ENCODE measurements at places on chromosomes 5 and 9.

- DNase-seq, result no peak
Observed at GRCh38 chr5:163504079-163504931, 1.1 kb upstream of the MAT2B start.

DNA sequence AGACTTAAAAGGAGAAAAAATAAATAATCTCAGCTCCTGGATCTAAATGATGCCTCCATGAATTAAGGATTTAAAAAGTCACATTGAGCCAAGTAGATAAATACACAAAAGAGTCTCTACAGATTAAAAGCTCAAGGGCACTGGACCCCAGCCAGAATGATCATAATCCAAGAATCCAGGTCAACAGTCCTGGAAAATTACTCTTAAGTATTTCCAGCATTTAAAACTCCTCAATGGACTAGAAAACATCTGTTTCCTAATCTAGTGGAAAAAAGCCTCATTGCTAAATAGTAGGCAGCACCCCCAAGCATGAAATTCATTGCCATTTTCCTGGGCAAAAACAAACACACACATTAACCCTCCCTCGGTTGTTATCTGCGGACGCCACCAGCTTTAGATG, 96.8 kb downstream of the FRMD3 start:
- DNase-seq, result no peak

GRCh38 chr5:171207256-171207847, 101.7 kb upstream of the TLX3 start:
- no peak for DNase-seq

DNA sequence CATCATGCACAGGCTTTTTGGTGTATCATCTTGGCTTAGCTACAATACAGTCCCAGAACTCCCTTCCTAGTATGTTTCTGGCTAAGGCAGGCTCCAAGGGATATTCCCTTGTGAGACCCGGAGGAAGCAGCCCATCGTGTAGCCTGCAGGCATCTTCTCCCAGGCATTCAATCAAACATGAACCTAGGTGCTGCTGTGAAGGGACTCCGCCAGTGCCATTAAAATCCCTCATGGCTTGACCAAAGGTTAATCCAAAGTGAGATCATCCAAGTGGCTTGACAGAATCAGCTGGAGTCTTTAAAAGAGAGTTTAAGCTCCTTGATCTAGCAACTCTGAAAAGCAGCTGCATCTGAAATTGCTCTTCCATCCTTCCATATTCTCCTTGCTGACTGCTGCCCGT, 333.9 kb downstream of the DIRAS2 start:
- no peak for DNase-seq

DNA sequence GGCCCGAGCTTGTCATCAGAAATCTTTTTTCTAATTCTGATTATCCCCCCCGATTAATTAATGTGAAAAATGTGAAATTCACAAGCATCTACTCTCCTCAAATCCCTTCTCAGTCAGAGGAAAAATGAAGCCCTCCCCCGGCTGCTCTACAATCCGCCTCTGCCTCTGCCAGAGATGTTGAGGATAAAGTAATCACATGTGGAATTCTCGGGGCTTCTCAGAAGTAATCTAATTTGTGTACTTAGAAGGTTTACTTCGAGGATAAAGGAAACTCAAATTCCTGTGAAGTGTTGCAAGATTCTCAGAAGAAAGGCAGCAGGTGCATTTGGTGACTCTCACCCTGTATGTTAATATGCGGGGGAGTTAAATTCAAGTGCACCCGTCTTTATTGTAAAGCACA, 726.1 kb upstream of the ADAMTS16 start:
- no peak for DNase-seq

- DNase-seq, result no peak
Observed at GRCh38 chr5:79229357-79230174, 6.4 kb upstream of the JMY start.

GRCh38 chr5:135015942-135016341, 18.1 kb downstream of the PITX1 start:
- no peak for DNase-seq

DNA sequence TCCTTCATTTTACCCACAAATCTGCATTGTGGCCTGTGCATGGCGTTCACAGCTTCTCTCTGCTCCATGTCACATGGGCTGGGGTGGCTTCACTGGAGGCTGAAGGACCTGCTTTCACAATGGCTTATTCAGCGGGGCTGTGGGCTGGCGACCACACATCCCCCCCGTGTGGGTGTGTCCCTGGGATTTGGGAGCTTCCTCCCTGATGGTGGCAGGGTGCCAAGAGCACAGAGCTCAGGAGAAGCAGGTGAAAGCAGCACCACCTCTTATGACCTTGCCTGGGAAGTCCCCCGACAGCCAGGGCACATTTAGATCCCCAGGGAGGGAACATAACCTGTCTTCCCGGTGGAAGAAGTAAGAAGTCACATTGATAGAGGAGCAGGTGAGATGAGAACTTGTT, 5.0 kb upstream of the MED10 start:
- DNase-seq, result no peak

DNA sequence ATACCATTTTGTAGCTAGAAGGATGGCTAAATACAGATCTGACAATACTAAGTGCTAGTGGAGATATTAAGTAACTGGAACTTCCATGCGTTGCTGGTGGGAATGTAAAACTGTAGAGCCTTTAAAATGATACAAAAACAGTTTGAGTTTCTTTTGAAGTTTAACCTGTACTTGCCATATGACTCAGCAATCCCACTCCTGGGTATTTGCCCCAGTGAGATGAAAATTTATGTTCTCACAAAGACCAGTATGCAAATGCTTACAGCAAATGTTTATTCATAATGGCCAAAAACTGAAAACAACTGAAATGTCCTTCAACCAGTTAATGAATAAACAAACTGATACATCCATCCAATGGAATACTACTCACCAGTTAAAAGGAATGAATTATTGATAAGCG, 137.3 kb downstream of the SLC12A2 start:
- no peak for DNase-seq

- no peak for DNase-seq
Observed at GRCh38 chr9:117092582-117092981, 322.3 kb downstream of the ASTN2 start.

DNA sequence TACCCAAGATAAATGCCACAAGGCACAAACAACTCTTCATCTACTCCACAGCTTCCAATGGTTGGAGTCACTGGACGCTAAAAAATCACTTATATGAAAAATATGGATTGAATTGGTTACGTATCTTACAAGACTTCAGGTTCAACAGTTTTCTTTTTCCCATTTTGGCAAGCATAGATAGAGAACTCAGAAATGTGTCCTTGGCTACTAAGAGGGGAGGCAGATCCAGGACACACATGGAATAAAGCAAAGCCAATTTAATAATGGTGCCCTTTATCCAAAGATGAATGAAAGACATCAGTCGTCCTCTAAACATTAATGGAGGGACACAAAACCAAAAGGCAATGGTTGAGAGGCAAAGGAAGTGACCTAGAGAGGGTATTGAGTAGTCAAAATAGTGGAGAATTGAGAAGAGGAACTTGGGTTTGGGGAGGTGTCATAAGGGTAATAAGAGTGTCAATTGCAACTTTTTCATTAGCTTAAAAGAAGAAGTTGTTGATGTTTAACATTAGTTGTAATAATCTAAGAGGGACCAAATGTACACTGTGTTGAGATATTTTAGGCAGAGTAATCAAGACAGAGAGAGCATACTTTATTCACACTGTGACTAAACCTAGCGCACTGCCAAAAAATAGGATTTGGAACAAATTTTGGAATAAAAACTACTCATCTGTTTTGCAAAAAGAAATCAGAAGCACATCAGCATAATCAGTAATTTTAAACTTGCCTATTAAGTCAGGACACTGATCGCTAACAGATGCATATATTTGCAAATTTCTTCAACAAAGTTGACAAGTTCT, 308.2 kb downstream of the ARL15 start:
- DNase-seq, result no peak

GRCh38 chr9:7320139-7320538, 479.4 kb downstream of the DMAC1 start:
- no peak for DNase-seq

GRCh38 chr5:132344775-132345514, 24.6 kb upstream of the SLC22A5 start:
- no peak for DNase-seq

DNA sequence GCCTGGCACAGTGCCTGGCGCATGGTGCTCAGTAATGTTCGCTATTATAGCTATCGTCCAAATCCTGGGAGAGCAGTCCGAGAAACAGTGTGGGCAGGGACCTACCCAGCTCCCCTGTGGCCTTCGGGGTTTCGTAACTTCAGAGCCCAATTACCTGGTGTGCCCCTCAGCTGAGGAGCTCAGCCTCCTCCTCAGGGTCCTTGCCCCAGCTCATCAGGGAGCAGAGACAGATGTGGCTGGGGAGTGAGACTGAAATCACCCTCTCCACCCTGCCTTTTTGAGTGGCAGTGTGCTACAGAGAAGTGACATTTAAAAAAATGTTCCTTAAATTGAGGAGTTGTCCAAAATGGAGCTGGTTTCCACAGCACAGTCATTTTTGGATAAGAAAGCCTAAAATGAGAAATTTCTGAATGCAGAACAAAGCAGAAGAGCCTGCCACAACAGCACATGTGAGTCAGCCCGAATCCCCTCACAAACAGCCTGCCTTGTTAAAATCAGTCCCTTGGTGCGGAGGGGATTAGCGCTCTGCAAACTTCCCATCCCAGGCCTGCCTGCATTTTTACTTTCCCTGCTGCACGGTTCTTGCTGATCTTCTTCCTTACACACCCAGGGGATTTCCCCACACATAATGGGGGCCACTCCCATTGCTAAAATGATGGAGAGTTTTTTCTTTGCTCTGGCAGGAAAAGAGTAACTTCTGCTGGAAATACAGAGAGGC, 78.1 kb upstream of the PITX1 start:
- no peak for DNase-seq

DNA sequence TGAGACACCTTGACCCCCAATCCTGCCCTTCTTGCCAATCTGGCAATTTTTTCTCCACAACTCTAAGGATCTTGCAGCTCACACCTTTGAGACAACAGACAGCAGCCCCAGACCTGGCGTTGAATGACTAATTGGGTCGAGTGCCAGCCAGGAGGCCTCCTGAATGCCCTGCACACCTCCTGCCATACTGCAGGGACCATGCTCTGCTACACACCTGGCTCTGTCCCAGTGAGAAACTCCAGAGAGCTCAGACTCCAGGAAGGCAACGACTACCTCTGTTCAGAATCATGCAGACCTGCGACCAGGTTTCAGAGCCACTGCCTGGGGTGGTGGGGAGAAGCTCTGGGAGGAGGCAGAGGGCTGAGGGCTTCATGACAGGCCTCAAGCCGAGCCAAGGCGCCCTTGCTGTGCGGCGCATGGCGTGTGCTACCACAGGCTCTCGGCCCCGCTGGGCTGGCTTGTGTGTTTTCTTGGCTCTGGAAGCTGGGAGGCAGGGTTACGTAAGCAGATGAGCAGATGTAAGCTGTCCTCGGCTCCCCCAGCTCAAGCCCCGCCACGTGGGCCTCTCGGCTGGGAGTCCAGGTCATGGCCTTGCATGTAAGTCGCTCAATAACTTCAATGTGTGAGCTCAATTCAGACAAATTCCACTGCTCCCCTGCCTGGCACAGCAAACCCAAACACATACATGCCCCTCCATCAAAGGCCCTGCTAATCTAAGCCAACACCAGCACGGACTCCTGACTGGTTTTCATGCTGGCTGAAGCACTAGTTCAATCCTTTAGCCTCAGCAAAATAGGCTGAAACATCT, 27.5 kb downstream of the B4GALT1 start:
- no peak for DNase-seq

All from stimulated activated CD8-positive, alpha-beta memory T cell treated with anti-CD3 and anti-CD28 coated beads, Interleukin-7, amount 100 ng/mL, for 1 hour (primary cell).